ENCODE measurements at places on chromosomes 1 and 21. TPM values are rescaled to one million over a fixed set of nuclear protein-coding genes. Genes with fewer than 3 reads are reported as not detected.

- DNase-seq = no peak
Observed at GRCh38 chr1:93804412-93804811, 74.6 kb downstream of the DNTTIP2 start.

The VSIG8 gene
- polyA plus RNA-seq = 0.08 TPM

GRCh38 chr1:151891512-151891911 is 17.8 kb downstream of the THEM4 start:
- DNase-seq = no peak

The HUNK gene
- 8.7 TPM for polyA plus RNA-seq

The E2F2 gene
- 5.5 TPM for polyA plus RNA-seq

DNA sequence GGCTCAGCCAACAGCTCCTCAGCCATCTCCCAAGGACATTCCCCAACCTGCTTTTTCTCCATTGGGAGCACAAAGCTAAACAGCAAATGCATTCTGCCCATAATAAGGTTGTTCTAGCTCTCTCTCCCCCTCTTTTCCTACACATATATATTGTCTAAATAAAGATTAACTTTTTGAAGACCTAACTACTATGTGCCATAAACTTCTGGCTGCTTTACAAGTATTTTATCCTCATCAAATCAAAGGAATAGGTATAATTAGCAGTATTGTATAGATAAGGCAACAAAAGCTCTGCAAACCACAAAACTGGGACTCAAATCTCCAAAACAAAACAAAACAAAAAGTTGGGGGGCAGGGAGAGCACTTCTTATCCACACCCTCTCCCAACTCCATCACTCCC is 43.4 kb downstream of the TGFBR3 start:
- no peak for DNase-seq

GRCh38 chr1:40701684-40702083 is 10.2 kb downstream of the NFYC start:
- no peak for DNase-seq

GRCh38 chr1:29631361-29631760 is 395.0 kb downstream of the PTPRU start:
- DNase-seq = no peak

The COL24A1 gene
- 42.5 TPM for polyA plus RNA-seq

The GUCA2B gene
- polyA plus RNA-seq = not detected

The PCP4 gene
- 14.3 TPM for polyA plus RNA-seq

The SPRR1B gene
- polyA plus RNA-seq = not detected

DNA sequence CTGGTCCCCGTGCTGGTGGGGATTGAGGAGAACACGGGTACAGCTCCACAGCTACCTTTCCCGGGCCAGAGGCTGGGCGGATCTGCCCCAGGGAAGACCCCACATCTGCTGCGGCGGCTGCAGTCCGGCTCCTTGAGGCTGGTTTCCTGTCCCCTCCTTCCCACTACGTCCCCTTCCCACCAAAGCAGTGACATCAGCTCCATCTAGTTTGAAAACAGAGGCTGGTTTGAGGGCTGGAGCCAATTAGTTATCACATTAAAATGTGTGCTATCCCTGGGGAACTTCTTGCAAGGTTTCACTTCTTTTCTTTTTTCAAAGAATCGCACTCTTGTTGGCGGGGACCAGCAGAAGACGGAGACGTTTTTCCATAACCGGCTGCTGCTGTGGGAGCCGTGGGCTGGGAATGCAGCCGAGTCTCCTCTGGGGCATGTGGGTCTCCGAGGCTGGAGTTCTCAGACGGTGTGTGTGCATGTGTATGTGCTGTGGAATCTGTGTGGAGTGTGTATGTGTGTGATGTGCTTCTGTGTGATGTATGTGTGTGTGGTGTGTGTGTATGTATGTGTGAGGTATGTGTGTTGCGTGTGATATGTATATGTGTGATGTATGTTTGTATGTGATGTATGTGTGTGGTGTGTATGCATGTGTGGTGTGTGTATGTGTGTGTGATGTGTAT is 8.9 kb upstream of the PCBP3 start:
- DNase-seq = no peak

DNA sequence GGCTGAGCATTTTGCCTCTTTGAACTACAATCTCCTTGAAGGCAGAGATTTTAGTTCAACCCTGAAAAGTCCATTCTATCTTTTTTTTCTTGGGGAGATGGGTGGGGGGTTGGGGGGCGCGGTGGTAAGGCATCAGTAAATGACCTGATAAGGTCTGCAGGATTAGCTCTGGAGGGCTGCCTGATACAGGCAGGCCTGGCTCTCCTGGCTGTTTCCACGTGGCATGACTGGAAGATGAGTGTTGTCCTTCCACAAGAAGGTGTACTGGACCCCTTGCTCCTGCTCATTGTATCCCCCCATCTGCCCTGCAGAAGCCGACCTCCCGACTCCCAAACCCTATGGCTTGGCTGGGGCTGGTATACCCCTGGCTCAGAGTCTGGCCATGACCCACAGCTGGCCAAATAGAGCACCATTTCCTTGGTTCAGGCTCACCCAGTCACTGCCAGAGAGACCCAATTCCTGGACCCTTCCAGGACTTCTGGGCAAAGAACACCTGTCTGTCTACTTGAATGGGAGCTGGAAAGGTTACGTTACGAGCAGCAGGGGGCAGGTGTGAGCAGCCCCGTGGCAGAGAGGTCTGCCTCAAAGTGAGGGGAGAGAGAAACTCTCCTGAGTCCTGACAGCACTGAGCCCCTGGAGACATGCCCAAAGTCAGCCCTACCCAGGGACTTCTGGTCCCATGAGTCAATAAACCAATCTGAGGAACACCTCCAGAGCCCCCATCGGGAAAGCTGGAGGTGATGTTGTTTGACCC is 17.0 kb downstream of the DHRS3 start:
- no peak for DNase-seq

The RPE65 gene
- 0.31 TPM for polyA plus RNA-seq

GRCh38 chr1:18932387-18932786 is 24.1 kb downstream of the IFFO2 start:
- DNase-seq = no peak

The DIO1 gene
- 0.39 TPM for polyA plus RNA-seq

- no peak for DNase-seq
Observed at GRCh38 chr1:23395849-23396248, 26.2 kb upstream of the ZNF436 start.

DNA sequence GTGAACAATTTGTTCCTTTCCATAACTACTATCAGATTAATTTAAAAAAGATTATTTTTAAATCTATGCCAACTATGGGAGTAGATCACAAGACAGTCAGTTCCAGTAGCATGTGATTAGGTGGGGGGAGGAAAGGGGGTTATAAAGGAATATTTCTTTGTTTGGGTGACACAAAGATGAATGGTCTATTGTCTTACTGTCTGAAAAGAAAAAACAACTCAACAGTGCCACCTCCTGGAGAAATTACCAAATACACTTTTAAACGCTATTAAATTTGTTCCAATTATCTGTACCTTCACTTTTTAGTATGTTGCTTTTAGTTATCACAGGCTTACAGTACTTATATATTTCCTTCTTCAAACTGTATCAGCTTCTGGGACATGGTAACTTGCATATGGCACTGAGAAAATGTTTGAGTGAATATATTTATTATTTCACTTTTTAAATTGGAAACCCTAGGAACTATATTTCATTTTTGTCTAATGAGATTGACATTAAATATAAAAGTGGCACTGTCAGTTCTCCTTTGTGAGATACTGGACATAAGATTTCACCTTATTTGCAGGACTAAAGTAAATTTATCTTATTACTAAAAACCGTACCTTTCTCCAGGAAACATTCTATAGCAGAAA is 1.7 kb upstream of the SORT1 start:
- peak; percentile 62 for DNase-seq

GRCh38 chr1:94617134-94617805 is 75.7 kb upstream of the F3 start:
- DNase-seq = no peak

GRCh38 chr1:46131093-46131492 is 1.3 kb downstream of the PIK3R3 start:
- no peak for DNase-seq

The LZIC gene
- 66.5 TPM for polyA plus RNA-seq

- DNase-seq = no peak
Observed at GRCh38 chr1:181442181-181442525, 41.2 kb upstream of the CACNA1E start.
